ENCODE measurements at places on chromosomes 7 and 10.
A peak's percentile ranks its signal among the peaks of the same experiment; 100 is the strongest.

GRCh38 chr10:88647061-88647615 lies 17.1 kb upstream of the LIPF start:
- no peak for DNase-seq

- no peak for DNase-seq
Observed at GRCh38 chr10:85916286-85916685, 450.3 kb downstream of the GRID1 start.

DNA sequence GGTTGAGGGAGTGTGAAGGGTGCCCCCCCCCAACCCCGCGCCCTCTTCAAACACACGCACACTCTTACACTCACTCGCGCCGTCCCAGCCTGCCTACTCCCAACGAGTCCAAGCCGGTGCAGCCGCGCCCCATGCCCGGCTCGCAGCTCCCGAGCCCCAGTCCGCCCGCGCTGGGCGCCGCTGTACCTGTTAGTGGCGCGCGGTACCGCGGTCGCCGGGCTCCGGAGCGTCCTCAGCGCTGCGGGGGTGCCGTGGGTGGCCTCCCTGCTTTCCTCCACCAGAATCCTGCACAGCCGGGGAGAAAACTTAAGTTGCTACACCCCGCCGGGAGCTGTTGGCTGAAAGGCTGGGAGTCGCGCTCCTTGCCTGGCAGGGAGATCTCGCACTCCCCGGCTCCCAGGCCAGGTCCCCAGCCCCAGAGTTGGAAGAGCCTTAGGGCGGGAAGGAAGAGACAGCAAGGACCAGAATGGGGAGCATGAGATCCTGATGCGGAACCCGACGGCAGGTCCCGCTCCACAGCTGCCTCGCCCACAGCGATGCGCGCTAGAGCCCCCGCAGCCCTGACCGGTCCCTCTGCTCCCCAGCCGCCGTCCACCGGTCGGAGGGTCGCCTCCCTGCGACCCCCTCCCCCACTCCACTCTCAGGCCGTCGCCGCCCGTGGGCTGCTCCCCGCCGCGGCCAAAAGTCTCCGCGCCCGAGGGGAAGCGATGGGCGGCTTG lies 863 bp downstream of the ST8SIA6 start:
- DNase-seq, result peak; percentile 31

DNA sequence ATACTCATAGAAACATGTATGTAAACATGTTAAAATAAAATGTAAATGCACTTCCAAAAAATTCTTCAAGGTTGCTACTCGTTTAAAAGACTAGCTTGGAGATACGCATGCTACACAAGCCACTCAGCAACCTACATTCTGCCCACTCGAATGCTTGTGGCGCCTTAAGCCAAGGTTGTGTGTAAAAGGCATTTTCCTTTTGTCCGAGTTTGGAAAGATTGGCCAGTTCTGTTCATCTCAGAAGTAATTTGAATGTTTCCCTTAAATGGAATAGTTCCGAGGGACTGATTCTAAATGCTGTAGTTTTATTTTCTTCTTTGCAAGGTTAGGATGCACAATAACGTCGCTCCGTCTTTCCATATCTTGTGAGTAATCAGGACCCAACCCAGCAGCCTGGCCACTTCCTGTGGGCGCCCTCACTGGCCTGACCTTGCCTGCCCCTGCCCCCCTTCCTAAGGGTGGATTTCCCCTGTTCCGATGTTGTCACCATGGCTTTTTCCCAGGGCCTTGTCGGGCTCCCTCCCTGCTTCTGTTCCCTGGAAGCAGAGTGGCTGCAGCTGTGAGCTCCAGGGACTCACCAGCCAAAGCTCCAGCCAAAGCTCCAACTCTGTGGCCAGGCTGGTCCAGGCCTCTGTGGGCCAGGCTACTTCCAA lies 70.6 kb downstream of the PTPRE start:
- DNase-seq, result no peak

- no peak for DNase-seq
Observed at GRCh38 chr10:67257018-67257417, 331.2 kb downstream of the LRRTM3 start.

All from CD4-positive, alpha-beta T cell treated with Interleukin-15 for 4 hours (primary cell).